ENCODE measurements at places on chromosomes 1 and 21. TPM values are rescaled to one million over a fixed set of nuclear protein-coding genes. Genes with fewer than 3 reads are reported as not detected.

The LRRN2 gene
- 4.4 TPM for total RNA-seq

The C2CD4D gene
- total RNA-seq: not detected

The APOBEC4 gene
- total RNA-seq: 3.3 TPM

The S100A13 gene
- total RNA-seq: 36.2 TPM

The ADAMTSL4 gene
- total RNA-seq: 23.2 TPM

The KRTAP23-1 gene
- total RNA-seq: not detected

The CROCC gene
- total RNA-seq: 31.5 TPM

The PRAMEF10 gene
- not detected for total RNA-seq

The TMCC2 gene
- total RNA-seq: 2.9 TPM

The GPA33 gene
- total RNA-seq: 1.5 TPM

The SIKE1 gene
- 44.3 TPM for total RNA-seq

The FCRLA gene
- 3.9 TPM for total RNA-seq

The SERPINC1 gene
- total RNA-seq: not detected

The RIMS3 gene
- total RNA-seq: 1.7 TPM

The MSH4 gene
- 0.40 TPM for total RNA-seq

The LMX1A gene
- total RNA-seq: not detected

The NDUFS5 gene
- total RNA-seq: 149 TPM

The RGS13 gene
- 0.48 TPM for total RNA-seq

The KRTAP12-2 gene
- total RNA-seq: not detected

The CYP4A11 gene
- total RNA-seq: not detected

The TINAGL1 gene
- 90.9 TPM for total RNA-seq

The SDHB gene
- 59.1 TPM for total RNA-seq

The IQGAP3 gene
- 3.4 TPM for total RNA-seq

The GUCA2A gene
- total RNA-seq: not detected

The SUSD4 gene
- 6.5 TPM for total RNA-seq

The CLCNKA gene
- total RNA-seq: not detected

The JAK1 gene
- 162 TPM for total RNA-seq
